Left lung (tissue), 14 donors: ENCODE measurements at places on chromosomes 16 and 17. TPM values are rescaled to one million over a fixed set of nuclear protein-coding genes. Genes with fewer than 3 reads are reported as not detected.

GRCh38 chr16:566475-567372, at the start of gene NHLRC4:
Gene NHLRC4 (plus strand): TSS chr16:567005. CDS start chr16:568048, 1,043 bp downstream.
- peaks cover 5% of the 10 kb centered on the region for H3K27me3 ChIP-seq
- peaks cover 37% of the 10 kb centered on the region for H3K4me1 ChIP-seq
- no peaks in the 10 kb centered on the region for H3K36me3 ChIP-seq
- peak within 1 kb of the TSS; percentile 9 for H3K4me3 ChIP-seq
- peak; percentile 68 for DNase-seq

GRCh38 chr17:51251010-51251409, 8.8 kb downstream of the MBTD1 start:
- peaks cover 17% of the 10 kb centered on the region for H3K36me3 ChIP-seq
- H3K4me3 ChIP-seq, result no peak overlapping the region
- no peaks in the 10 kb centered on the region for H3K4me1 ChIP-seq
- H3K27me3 ChIP-seq, result no peaks in the 10 kb centered on the region
- DNase-seq, result no peak

The KRT36 gene
- not detected for total RNA-seq

The KRT32 gene
- total RNA-seq, result not detected

The CACNG1 gene
- total RNA-seq, result not detected

The MLYCD gene
- 6.6 TPM for total RNA-seq
